RWPE1 (cell line): ENCODE measurements at places on chromosomes 7 and 10.

- no peak for DNase-seq
Measured at GRCh38 chr10:122999347-122999746, 9.2 kb downstream of the IKZF5 start.

DNA sequence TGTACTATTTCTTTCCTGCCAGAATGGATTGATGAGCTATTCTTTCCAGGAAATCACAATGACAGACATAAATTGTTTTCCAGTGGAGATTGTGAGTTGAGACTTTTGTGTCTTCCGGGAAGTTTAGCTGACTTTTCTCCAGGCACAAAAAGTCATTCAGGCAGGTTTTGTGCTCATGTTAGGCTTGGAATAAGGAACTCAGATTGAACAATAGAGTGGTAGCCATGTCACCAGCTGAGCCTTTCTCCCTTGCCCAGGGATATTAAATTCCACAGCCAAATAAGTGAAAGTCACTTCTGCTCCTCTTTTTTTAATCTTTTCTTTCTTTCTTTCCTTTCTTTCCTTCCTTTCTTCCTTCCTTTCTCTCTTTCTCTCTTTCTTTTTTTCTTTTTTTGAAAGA lies 559.6 kb downstream of the GALNT17 start:
- no peak for DNase-seq

DNA sequence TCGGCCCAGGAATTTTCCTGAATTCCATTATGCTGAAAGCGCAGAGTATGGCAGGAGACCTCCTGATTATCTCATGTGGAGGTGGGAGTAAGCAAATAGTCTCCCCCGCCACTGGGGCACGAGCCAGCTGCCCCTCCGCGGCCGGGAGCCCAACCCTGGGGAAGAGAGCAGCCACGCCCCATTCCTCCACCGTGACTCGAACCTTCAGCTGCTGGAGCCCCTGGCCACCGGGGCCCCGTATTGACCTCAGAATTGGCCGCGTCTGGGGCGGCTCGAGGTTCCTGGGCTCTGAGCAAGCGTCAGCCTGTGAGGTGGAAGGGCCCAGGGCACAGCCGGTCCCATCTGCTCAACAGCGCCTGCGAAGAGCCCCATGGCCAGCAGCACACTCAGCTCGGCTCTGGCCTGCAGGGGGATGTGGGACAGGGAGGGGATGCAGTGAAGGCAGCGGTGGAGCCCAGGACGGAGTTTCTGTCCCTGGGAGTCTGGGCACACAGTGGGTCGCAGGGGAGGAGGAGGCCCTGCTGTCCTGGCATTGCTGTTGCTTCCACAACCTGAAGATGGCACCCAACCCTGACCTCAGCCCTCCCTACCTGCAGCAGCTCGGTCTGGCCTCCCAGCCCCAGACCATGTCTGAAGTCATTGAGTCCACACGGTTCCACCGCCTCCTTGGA lies 97.8 kb downstream of the CHST15 start:
- peak; percentile 85 for DNase-seq

DNA sequence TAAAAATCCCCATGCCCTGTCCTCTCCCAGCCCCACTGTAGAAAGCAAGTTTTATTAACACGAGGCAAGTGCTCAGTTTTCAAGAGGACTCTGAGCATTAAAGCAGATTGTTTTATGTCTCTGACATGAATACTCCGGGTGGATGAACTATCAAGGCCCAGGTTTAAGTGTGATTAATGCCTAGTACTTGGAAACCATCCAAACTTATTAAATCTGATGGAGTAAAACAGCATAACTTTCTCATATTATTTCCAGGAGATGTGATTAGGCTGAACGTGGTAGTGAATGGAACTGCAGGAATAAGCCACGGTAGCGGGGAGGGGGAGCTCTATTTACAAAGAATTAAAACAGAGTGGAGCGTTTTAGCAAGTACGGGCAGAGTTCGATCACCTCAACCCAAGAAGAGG lies 144.2 kb upstream of the RNF32 start:
- DNase-seq: no peak

DNA sequence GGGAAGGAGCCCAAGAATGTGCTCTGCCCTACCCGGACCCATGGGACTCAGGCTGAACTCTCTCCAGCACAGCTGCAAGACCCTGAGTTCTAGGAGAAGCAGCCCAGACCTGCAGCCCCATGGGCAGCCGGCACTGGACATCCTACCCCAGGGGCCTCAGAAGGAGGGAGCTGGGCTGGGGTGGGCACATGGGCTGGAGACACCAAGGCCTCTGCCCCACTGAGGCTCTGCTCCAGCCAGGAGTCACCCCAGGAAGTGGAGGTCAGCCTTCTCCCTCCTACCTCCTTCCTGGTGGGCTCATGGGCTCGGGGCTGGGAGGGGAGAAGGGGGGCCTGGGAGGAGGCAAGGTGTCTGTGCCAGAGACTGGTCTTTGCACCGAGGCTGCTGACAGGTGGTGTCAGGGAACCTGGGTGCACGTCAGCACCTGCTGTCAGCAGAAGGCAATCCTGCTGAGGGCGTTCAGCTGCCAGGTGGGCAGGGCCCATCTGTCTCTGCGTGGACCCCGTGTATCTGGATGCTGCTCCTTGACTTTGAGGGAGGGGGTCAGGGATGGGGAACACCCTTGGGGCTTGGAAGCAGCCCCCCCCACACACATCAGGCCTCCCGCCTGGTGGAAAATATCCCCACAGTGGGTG lies 95.2 kb downstream of the PDGFA start:
- DNase-seq: no peak
